SIG-M5 (cell line): ENCODE measurements at places on chromosomes 2 and 18.

DNA sequence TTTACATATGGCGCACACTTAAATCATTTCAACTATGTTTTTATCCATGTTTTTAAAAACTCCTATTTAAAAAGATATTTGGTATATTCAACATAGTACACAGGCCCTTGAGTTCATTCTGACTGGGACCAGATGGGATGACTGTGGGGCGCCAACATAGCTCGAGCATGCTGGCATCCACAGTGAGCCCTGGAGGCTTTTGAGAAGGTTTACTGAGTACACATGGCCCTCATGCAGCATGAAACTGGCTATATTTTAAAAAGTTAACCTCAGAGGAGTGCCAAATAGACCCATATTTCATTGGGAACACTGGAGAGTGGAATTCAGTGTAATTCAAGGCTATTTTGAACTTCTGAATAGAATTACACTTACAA lies 83.6 kb downstream of the CCDC85A start:
- DNase-seq, result no peak

GRCh38 chr2:18402-19271 lies 27.7 kb downstream of the FAM110C start:
- DNase-seq, result no peak

- no peak for DNase-seq
Measured at GRCh38 chr18:69715191-69715795, 232.4 kb downstream of the CD226 start.

- no peak for DNase-seq
Measured at GRCh38 chr2:181685150-181685688, 4.9 kb upstream of the NEUROD1 start.

- no peak for DNase-seq
Measured at GRCh38 chr2:239396881-239397681, 3.7 kb downstream of the HDAC4 start.

DNA sequence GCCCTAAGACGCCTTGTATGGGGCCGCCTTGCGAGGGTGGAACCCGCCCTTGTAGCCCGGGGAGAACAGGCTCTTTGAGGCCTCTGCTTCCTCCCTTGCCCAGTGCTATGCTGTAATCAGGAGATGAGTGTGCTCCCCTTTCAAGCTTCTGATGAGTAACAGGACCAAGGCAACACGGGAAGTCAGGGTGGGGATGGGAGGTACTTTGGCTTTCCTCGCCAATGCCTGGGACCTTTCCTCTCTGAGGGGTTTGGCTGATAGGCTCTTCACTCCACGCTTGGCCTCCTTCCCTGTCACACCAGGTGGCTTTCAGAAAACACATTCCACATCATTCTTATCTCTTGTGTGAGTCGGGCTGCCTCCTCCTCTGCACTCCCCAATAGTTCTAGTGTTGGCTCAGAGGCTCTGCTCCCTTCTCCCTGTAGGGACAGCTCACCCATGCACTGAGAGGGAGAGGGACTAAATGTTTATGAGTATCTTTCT lies 223.7 kb upstream of the TRIB2 start:
- no peak for DNase-seq

DNA sequence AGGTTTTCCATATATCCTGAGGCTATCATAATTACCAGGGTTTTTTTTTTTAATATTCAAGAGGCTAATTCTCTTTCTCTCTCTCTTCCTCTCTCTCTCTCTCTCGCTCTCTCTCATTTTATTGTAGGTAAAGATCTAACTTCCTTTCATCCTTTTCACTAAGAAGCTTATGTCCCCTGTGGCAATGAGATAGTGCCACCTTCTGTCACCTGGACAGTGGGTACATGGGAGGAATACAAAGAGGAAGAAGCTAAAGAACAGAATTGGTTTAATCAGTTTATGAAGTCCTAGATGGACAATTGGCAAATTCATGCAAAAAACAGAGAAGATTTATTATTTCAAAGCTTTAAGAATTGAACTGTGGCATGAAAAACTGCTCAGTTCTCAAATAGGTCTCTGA lies 1582.3 kb upstream of the TMEFF2 start:
- no peak for DNase-seq

- no peak for DNase-seq
Measured at GRCh38 chr2:86272111-86272510, 65.3 kb downstream of the REEP1 start.

GRCh38 chr18:36392164-36392978 lies 94.9 kb downstream of the FHOD3 start:
- DNase-seq, result no peak

DNA sequence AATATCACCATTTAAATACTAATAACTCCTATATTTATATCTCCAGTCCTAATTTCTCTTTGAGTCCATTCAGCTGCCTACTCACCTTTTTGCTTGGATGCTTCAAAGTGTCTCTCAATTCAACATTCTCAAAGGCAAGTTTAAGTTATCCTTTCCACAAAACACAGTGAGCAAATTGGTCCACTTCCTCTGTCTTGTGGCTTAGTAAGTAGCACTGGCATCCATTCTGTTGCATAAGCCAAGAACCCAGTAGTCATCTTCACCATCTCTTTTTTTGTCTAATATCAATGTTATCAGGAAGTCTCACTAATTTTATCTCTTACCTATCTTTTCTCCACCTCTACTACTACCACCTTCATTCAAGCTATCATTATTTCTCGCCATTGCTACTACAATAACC lies 27.4 kb upstream of the IL1RL1 start:
- no peak for DNase-seq

DNA sequence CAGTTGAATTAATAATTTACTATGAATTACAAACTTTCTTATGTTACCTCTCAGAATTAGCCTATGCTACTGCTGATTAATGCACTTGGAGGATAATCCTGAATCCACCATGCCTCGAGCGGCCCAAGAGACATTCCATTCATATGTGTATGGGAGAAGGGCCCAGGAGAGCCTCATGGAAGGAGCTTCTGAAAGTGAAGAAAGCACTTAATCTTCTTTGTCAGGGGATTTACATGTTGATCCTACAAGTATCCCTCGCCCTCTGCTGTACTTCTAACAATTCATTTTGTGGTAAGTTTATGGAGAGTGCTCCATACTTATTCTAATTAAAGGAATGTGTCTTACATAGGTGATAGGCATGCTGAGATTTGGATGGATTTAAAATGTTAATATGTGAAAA lies 1189.1 kb upstream of the NXPH2 start:
- DNase-seq, result no peak

DNA sequence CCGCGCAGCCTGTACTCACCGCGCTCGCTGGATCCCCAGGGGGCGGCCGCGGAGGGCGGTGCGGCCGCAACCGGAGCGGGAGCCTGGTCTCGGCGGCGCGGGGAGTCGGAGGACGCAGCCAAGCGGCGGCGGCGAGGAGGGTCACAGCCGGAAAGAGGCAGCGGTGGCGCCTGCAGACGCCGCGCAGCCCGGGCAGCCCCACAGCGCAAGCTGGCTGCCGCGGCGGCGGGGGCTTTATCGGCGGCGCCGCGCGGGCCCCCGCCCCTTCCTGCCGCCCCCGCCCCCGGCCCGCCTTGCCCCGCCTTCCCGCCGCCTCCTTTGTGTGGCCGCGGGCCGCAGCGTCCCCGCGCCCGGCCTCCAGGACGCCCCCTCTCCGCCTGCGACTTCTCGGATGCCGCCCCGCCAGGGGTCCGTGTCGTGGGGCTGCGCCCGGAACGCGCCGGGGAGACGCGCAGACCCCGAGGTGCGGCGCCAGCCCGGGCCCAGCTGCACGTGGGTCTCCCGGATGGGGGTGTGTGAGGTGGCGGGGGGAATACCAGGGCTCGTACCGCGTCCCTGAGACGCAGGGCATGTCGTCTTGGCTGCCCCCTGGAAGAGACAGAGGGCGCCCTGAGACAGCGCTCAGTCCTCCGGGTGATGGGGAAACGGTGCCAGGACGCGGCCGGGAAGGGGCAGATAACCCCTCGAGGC lies at the start of gene SERPINE2:
Gene SERPINE2, minus strand, starts transcription at position 207 of the 690 bp plus-strand sequence. CDS start 37,386 bp downstream, outside the sequence.
- no peak for DNase-seq

GRCh38 chr18:57107140-57107832 lies 39.6 kb upstream of the BOD1L2 start:
- DNase-seq, result no peak

GRCh38 chr18:61443081-61443725 lies 110.0 kb downstream of the CDH20 start:
- DNase-seq, result no peak

- no peak for DNase-seq
Measured at GRCh38 chr2:196966061-196966460, 39.6 kb upstream of the PGAP1 start.

DNA sequence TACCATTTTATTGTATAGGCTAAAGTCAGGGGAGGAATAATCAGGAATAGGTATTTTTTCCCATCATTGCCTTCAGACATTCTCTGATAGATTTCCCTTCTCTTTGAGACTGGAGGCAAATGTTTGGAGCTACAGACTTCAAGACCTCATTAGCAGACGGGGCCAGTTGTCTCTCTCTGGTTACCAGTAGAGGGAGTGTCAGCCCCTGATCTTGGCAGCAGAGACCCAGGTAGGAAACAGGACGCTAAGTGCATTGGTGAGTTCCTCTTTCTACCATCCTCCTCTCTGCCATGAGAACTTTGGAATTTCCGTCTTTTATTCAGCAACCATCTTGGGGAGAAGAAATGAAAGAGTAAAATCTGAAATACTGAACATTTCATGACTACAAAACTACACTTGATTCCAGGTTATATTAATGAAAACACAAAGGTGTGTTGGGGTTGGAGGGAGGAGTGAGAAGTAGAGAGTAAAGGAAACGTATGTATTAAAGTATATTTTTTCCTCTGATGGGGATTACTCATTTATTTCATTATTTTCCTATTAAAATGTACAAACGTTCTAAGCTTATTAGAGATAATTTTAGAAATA lies 186.2 kb upstream of the GCFC2 start:
- DNase-seq, result no peak

GRCh38 chr2:108936076-108936864 lies 52.8 kb downstream of the EDAR start:
- no peak for DNase-seq

GRCh38 chr2:9443526-9443925 lies 20.1 kb downstream of the CPSF3 start:
- no peak for DNase-seq

GRCh38 chr2:177024765-177025164 lies 187.8 kb upstream of the HNRNPA3 start:
- DNase-seq, result no peak

DNA sequence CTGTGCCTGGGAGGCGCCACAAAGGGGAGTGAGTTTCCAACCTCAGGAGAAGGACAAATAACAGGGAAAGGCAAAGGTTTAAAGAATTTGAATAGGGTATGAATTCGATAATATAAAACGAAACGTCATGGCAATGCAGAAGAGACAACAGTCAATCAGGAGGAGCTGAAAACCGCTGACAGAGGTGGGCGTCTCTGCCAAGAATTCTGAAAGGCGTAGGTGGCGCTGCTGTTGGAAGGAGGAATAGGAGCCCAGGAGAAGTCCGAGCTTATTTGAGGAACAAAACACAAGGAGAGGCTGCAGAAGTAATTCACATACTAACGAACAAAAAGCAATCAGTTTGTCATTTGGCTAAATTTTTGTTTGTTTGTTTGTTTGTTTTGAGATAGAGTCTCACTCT lies 485.8 kb upstream of the POU3F3 start:
- no peak for DNase-seq

- no peak for DNase-seq
Measured at GRCh38 chr2:46393865-46394264, 85.5 kb upstream of the TMEM247 start.

DNA sequence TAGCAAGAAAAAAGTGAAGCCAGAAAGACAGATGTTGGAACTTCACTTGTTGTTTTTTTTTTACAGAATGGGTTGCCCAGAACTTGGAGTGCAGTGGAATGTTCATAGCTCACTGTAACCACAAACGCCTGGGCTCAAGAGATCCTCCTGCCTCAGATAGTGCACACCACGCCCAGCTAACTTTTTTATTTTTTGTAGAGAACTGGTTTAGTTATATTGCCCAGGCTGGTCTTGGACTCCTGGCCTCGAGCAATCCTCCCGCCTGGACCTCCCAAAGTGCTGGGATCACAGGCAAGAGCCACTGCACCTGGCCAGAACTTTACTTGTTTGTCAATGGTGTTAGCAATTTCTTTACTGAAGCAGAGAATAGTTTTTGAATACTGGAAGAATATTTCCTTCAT lies 11.9 kb upstream of the ASPRV1 start:
- DNase-seq, result no peak

DNA sequence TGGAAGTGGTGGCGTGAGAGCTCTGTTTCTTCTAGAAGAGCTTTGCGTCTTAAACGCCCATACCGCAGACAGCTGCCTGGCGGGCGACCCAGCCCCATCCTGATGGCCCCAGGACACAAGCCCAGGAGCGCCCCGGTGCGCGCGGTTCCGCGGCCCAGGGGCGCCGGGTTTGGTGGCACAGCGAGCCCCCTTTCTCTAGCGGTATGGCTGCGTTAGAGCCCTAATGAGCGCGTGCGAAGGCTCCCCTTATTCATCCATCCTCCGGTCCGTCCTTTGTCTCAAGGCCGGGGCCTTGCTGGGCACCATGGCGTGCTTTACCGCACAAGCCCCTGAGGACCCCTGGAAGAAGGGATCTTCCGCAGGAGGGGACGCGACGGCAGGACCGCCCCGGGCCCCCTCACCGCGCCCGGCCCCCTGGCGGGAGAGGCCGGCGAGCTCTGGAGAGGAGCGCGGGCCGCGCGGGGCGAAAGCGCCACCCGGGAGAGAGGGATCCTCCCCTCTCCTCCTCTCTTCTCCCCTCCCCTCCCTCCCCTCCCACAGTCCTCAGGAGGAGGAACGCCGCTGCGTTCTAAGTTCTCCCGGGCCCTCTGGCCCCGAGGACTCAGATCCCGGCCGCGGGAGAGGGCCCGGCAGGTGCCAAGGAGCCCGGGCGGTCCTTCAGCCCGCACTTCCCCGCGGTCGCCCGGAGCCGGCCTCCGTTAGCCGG lies 626 bp upstream of the SLC1A4 start:
- DNase-seq, result no peak

DNA sequence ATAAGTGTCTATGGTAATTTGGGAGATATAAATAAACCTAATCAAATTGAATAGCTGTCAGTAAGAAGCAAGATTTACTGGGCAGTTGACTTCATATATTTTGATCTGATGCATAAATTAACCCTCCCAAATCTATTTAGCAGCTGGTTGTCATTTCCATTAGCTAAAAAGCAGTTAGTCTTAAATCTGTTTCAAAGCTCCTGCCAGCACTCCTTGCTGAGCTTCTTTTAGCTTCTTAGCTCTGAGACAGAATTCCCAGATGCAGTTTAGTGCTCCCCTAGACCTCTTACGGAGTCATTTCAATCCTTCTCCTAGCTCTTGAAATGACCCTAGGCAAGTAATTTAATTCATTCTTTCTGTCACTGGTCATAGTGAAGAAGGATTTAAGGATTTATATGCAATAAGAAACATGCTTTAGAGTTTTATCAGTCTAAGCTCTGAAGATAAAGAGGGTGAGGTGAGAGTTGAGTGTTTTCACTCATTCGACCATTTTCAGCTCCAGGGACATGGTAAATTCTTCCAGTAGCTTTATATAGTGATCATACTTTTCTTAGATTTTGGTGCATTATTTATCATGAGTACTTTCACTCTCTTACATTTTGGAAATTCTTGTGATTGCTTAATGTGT lies 98.9 kb downstream of the PHLPP1 start:
- DNase-seq, result no peak
